ENCODE measurements at places on chromosomes 2 and 18. TPM values are rescaled to one million over a fixed set of nuclear protein-coding genes. Genes with fewer than 3 reads are reported as not detected.
A peak's percentile ranks its signal among the peaks of the same experiment; 100 is the strongest.

ALKAL2 gene
- not detected for total RNA-seq

DNA sequence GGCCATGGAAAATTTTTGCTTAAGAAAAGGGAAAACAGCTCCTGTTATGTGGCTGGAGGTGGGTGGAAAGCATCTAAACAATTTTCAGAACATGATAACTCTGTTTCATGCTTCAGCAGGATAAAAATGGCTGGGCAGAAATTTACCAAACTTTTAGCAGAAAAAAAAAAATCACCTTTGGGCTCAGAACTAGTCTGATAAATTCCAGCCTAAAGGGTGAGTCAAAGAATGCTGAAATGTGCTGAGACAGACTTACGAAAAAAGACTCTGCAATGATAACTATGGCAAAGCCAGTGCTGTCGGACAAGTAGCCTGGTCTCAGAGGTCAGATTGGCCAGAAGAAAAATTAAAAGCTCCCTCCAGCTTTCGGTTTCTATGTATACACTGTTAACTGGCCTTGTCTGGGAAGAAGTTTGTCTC lies 123.6 kb downstream of the LRATD1 start:
- DNase-seq, result no peak

- no peak for DNase-seq
These were observed 15.0 kb downstream of the NAB1 start for GRCh38 chr2:190663839-190664238.

- no peak for DNase-seq
These were observed 102.7 kb downstream of the UBE2E3 start for GRCh38 chr2:181083140-181083539.

BARD1 gene
- 17.6 TPM for total RNA-seq

DNA sequence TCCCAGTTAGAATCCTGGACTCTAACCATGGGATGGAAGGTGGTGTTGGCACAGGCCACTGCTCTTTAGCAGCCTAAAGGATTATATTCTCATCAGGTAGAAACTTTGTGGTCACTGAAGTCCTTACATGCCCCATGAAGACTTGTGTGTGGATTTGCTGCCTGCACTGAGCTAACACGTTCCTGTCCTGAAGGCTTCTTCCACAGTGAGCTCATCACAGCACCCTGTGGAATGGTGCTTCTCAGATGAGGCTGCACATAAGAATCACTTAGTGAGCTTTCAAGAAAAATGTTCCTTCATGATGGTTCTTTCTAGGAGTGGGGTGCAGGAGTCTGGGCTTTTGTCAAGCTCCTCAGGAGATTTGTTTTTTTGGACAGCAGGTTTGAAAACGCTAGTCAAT lies 26.8 kb downstream of the STAMBP start:
- no peak for DNase-seq

DNA sequence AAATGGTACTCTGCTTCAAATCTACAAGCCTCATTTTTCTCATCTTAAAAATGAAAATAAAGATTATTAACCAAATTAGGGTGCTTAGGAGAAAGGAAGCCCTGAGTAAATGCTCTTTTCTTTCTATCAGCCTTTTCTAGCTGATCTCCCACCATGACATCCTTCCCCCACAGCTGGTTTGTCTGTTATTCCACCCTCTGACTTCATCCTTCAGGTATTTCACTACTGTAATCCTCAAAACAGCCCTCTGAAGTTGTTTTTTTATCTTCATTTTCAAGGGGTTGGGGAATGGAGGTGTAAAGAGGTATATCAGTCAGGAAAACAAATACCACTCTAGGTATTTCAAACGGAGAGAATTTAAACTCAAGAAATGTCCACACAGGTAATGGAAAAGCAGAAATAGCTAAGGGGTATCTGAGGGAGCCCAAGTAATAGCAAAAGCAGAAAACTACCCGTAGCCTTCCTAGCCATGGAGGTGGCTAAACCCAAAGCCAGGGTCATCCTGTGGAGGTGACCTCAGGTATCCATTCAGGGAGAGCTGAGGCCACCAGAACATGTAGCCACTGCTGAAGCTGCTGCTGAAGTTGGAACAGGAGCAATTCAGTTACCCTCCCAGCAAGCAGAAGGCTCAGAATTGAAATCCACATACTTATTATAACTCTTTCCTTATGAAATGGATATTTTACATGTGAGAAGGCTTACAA lies 990.9 kb upstream of the ACVR2A start:
- DNase-seq, result no peak

DNA sequence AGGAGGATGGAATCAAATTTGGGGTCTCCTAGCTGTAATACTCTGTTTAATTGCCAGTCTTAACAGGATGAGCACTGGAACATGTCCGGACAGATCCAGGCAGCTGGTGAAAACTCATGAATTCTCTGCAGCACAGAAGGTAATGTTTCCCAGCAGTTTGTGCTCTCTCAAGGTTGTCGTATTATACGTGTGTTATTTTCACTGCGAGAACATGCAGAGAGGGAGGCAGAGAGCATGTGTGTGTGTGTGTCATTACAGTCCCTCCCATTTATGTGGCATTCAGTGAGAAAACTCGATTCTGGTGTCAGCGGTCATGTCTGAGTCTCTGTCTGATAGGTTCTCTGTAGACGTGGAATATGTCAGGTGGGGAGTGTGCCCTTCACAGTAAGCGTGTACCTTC lies 150.2 kb upstream of the POU3F3 start:
- no peak for DNase-seq

- DNase-seq, result no peak
These were observed 90.5 kb upstream of the MYO3B start for GRCh38 chr2:170087413-170087793.

GRCh38 chr18:13403786-13404549 lies 185.4 kb downstream of the LDLRAD4 start:
- DNase-seq, result no peak

GRCh38 chr2:64114063-64114911 lies 29.9 kb downstream of the PELI1 start:
- peak; percentile 69 for DNase-seq

MPV17 gene
- total RNA-seq, result 74.7 TPM

DNA sequence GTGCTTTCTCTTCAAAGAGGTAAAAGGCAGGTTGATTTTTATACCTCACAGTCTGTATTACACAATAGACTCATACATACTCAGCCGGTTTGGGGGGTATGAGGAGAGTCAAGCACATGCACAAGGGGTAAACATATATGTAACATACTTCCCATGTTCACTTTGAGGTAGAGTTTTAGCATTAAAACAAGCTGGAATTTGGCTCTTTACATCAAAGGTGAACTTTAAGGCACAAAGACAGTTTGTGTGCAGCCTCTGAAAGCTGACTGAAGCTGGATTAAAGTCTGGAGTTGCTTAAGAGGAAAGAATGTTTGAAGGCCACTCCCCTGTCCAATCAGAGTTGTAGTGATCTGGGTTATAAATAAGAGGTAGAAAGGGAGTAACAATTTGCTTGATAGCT lies 282.0 kb downstream of the DPP10 start:
- DNase-seq, result no peak

- peak; percentile 15 for DNase-seq
These were observed 46.2 kb downstream of the FAM98A start for GRCh38 chr2:33552758-33553461.

FAM228A gene
- total RNA-seq, result not detected

GRCh38 chr2:106816974-106817373 lies 69.0 kb downstream of the ST6GAL2 start:
- DNase-seq, result no peak

GALNT1 gene
- 337 TPM for total RNA-seq

- DNase-seq, result peak; percentile 71
These were observed 122.0 kb downstream of the WDSUB1 start for GRCh38 chr2:159164457-159164911.

GRCh38 chr2:228625481-228625880 lies 444.0 kb upstream of the SPHKAP start:
- no peak for DNase-seq

DNA sequence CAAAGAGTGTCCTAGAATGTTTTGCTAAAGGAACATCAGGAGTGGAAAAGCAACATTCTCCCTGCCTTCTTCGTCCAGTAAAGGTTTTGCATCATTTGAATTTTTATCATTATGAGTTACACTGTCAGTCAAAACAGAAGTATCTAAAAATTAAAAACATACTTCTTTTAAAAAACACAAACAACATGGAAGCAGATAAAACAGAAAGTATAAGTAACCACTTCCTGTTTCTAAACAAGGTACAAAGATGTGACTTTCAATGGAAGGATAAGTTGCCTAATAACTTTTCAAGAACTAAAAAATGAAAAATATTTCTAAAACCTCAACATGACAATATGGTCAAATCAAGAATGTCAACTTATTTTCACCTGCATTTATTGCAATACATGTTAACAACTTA lies 158.2 kb downstream of the STK39 start:
- DNase-seq, result no peak

DNA sequence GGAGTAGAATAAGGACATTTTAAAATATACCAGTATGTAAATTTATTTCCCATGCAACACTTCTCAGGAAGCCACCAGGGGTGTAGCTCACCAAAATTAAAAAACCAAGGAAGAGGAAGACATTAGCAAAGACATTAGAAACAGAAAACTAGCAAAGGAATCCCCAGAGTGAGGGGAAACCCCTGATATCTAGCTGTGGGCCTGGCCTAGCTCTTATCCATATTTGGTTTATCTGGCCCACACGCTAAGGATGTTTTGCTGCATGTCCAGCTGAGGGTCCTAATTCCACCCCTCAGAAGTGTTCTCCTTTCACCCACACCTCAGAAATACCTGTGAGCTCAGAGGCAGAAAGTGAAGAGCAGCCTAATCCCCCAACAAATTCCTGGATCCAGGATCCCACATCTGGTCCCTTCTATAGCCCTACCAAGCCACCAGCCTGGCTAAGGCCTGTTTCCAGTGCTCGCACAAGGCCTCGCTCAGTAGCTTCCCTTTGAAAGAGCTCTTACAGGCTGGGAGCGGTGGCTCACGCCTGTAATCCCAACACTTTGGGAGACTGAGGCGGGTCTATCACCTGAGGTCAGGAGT lies 17.4 kb downstream of the OSBPL1A start:
- no peak for DNase-seq

GRCh38 chr2:41886757-41887156 lies 161.1 kb upstream of the PKDCC start:
- peak; percentile 21 for DNase-seq

MAPRE3 gene
- 6.1 TPM for total RNA-seq

AGAP1 gene
- total RNA-seq, result 20.9 TPM
